ENCODE measurements at places on chromosomes 13 and 19. TPM values are rescaled to one million over a fixed set of nuclear protein-coding genes. Genes with fewer than 3 reads are reported as not detected.

Gene CLIP3
- total RNA-seq: 19.8 TPM

Gene ACOD1
- not detected for total RNA-seq

Gene KCNC3
- under 0.01 TPM for total RNA-seq

Gene KLF12
- 11.4 TPM for total RNA-seq

Gene TEX26
- 0.26 TPM for total RNA-seq

Gene ZNF497
- 2.5 TPM for total RNA-seq

Gene STAP2
- total RNA-seq: 4.4 TPM

Gene ZNF567
- total RNA-seq: 5.9 TPM

Gene B3GLCT
- total RNA-seq: 6.7 TPM

Gene TNFSF13B
- 5.4 TPM for total RNA-seq

Gene MYH14
- not detected for total RNA-seq

Gene CCL25
- total RNA-seq: not detected

Gene POLD1
- 23.6 TPM for total RNA-seq

Gene FCGBP
- total RNA-seq: 0.51 TPM

Gene MCF2L
- 1.0 TPM for total RNA-seq

Gene ASF1B
- 0.26 TPM for total RNA-seq

Gene ZNF613
- 11.2 TPM for total RNA-seq

Gene MIR17HG
- total RNA-seq: 6.2 TPM

Gene OLFM2
- 0.66 TPM for total RNA-seq

Gene ZNF444
- 17.5 TPM for total RNA-seq

Gene SETDB2
- total RNA-seq: 13.4 TPM

Gene CYP4F11
- not detected for total RNA-seq

Gene ZNF442
- 5.1 TPM for total RNA-seq

Gene ATP8B3
- 3.0 TPM for total RNA-seq

Gene EXOC3L2
- total RNA-seq: not detected

Gene LRG1
- total RNA-seq: not detected

Gene DDX39A
- 36.5 TPM for total RNA-seq

Gene GPR12
- total RNA-seq: not detected

Gene ZIC5
- total RNA-seq: not detected

Gene ZNF836
- 13.2 TPM for total RNA-seq

Gene PRSS57
- total RNA-seq: not detected

Gene ICAM5
- total RNA-seq: 2.5 TPM

Gene CASP14
- total RNA-seq: not detected

Gene SMG9
- 6.1 TPM for total RNA-seq

Gene KRTDAP
- total RNA-seq: not detected

Gene PALM
- total RNA-seq: 22.1 TPM

Gene NLRP5
- total RNA-seq: not detected

Gene FXYD3
- total RNA-seq: not detected

Gene KLF16
- total RNA-seq: 3.9 TPM

Gene CPB2
- total RNA-seq: not detected

Gene ATP4A
- not detected for total RNA-seq

Gene IGFL2
- not detected for total RNA-seq

Gene CEACAM7
- not detected for total RNA-seq

Gene ZNF761
- total RNA-seq: 9.2 TPM

Gene ZNF350
- total RNA-seq: 11.3 TPM

Gene EID2B
- total RNA-seq: 4.1 TPM

Gene EDNRB
- total RNA-seq: 0.99 TPM

Gene SIGLEC12
- total RNA-seq: not detected

Gene LRRC63
- under 0.01 TPM for total RNA-seq

Gene MEF2B
- total RNA-seq: under 0.01 TPM

Gene CYP4F2
- total RNA-seq: not detected

Gene HOMER3
- total RNA-seq: 60.1 TPM

Gene KPTN
- total RNA-seq: 6.9 TPM

Gene NRTN
- 0.51 TPM for total RNA-seq

Gene CD22
- total RNA-seq: 1.2 TPM
